ENCODE measurements at places on chromosomes 13 and 19. TPM values are rescaled to one million over a fixed set of nuclear protein-coding genes. Genes with fewer than 3 reads are reported as not detected.

The HSH2D gene
- not detected for total RNA-seq

The SIGLEC8 gene
- not detected for total RNA-seq

GRCh38 chr13:22289711-22290110, 618.8 kb downstream of the FGF9 start:
- H3K4me3 ChIP-seq, result no peak overlapping the region
- no peak overlapping the region for H3K27ac ChIP-seq
- H3K36me3 ChIP-seq, result no peaks in the 10 kb centered on the region
- H3K4me1 ChIP-seq, result no peaks in the 10 kb centered on the region

The ZNF878 gene
- total RNA-seq, result 0.38 TPM

GRCh38 chr13:23411220-23411619, 22.3 kb downstream of the SACS start:
- no peak overlapping the region for H3K27ac ChIP-seq
- H3K27me3 ChIP-seq, result no peaks in the 10 kb centered on the region
- peaks cover 11% of the 10 kb centered on the region for H3K36me3 ChIP-seq
- no peak overlapping the region for H3K4me3 ChIP-seq
- no peak for DNase-seq
- no peaks in the 10 kb centered on the region for H3K4me1 ChIP-seq

DNA sequence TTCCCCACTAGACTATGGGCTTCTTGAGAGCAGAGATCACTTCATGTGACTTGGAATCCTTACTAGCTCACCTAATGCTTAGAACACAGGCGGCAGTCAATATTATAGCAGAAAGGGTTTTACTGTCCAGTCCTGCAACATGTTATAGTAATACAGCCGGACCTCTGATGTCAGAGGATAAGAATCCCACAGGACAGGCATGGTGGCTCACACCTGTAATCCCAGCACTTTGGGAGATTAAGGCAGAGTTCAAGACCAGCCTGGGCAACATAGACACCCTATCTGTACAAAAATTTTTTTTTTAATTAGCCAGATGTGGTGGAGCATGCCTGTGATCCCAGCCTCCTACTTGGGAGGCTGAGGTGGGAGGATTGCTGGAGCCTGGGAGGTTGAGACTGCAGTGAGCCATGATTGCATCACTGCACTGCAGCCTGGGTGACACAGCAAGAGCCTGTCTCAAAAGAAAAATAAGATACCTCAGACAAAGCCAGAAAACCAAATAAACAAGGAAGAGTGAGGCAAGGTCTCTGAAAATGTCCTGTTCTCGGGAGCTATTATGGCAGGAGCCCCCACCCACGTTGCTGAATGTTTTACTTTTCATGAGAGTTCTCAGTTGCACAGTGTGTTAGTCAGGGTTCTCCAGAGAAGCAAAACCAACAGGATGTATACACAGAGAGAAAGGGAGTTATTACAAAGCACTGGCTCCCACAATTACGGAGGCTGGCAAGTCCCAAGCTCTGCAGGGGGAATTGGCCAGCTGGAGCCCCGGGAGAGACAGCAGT, 100.8 kb downstream of the UBL3 start:
- H3K27me3 ChIP-seq, result peaks cover 2% of the 10 kb centered on the region
- peaks cover 26% of the 10 kb centered on the region for H3K4me1 ChIP-seq
- no peaks in the 10 kb centered on the region for H3K36me3 ChIP-seq
- DNase-seq, result no peak

The PDX1 gene
- total RNA-seq, result not detected

The SPRED3 gene
- total RNA-seq, result 5.9 TPM

- no peak overlapping the region for H3K27ac ChIP-seq
- H3K4me3 ChIP-seq, result no peak overlapping the region
- no peaks in the 10 kb centered on the region for H3K4me1 ChIP-seq
- H3K36me3 ChIP-seq, result no peaks in the 10 kb centered on the region
Observed at GRCh38 chr19:20858861-20859260, 64.2 kb upstream of the ZNF85 start.

- H3K4me3 ChIP-seq, result peak overlapping the region; percentile 16
- H3K27ac ChIP-seq, result peak overlapping the region; percentile 100
- peaks cover 17% of the 10 kb centered on the region for H3K36me3 ChIP-seq
- no peak for DNase-seq
- no peaks in the 10 kb centered on the region for H3K27me3 ChIP-seq
Observed at GRCh38 chr19:47107953-47108746, 5.4 kb downstream of the ZC3H4 start.

DNA sequence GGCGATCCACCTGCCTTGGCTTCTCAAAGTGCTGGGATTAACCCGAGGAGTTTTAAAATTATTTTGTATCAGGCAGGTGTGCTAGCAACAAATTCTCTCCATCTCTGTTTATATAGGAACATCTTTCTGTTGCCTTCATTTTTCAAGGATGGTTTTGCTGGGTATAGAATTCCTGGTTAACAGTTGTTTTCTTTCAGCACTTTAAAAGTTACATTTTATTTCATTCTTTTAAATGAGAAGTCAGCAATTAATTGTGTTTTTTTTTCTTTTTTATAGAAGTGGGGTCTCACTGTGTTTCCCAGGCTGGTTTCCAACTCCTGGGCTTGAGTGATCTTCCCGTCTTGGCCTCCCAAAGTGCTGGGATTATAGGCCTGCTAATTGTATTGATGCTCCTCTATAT, 44.0 kb downstream of the DPF1 start:
- H3K4me1 ChIP-seq, result peaks cover 1% of the 10 kb centered on the region
- DNase-seq, result no peak
- H3K27me3 ChIP-seq, result no peaks in the 10 kb centered on the region
- H3K36me3 ChIP-seq, result peaks cover 16% of the 10 kb centered on the region

GRCh38 chr13:26465954-26466353, 91.5 kb upstream of the WASF3 start:
- H3K4me1 ChIP-seq, result no peaks in the 10 kb centered on the region
- DNase-seq, result peak; percentile 66
- no peaks in the 10 kb centered on the region for H3K36me3 ChIP-seq

GRCh38 chr13:112885782-112886268, 83.2 kb upstream of the MCF2L start:
- peaks cover 5% of the 10 kb centered on the region for H3K27me3 ChIP-seq
- DNase-seq, result peak; percentile 93
- peak overlapping the region; percentile 66 for H3K4me3 ChIP-seq
- H3K4me1 ChIP-seq, result peaks cover 9% of the 10 kb centered on the region

DNA sequence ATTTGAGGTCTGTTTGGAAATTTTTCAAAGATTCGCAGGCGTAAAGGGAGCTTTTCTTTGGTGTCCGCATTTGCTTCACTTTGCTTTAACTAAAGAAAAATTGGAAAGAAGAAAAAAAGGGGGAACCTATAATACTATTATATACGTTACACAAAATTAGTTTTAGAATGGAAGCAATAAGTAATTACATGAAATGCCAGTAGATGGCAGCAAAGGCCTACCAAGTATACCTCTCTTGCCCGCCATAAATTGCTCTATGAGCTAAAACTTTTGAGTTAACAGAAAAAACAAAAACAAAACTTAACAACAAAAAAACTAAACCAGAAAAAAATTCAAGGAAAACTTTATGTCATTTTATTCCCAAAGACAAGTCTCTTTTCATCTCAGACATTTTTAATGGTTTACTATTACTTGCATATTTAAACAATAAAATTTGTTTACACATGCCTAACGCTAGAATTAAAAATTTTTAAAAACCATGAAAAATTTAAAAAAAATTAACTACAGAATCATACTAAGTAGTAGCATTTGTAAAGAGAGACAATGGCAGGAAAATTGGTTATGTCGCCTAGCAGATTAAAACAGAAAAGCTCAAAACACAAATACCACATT, 271.4 kb downstream of the NALCN start:
- no peak for DNase-seq
- H3K36me3 ChIP-seq, result peaks cover 11% of the 10 kb centered on the region
- peaks cover 45% of the 10 kb centered on the region for H3K4me1 ChIP-seq
- H3K4me3 ChIP-seq, result no peak overlapping the region
- no peaks in the 10 kb centered on the region for H3K27me3 ChIP-seq

GRCh38 chr13:22162889-22163288, 492.0 kb downstream of the FGF9 start:
- H3K27me3 ChIP-seq, result no peaks in the 10 kb centered on the region
- no peak overlapping the region for H3K4me3 ChIP-seq
- no peak overlapping the region for H3K27ac ChIP-seq
- H3K4me1 ChIP-seq, result no peaks in the 10 kb centered on the region

DNA sequence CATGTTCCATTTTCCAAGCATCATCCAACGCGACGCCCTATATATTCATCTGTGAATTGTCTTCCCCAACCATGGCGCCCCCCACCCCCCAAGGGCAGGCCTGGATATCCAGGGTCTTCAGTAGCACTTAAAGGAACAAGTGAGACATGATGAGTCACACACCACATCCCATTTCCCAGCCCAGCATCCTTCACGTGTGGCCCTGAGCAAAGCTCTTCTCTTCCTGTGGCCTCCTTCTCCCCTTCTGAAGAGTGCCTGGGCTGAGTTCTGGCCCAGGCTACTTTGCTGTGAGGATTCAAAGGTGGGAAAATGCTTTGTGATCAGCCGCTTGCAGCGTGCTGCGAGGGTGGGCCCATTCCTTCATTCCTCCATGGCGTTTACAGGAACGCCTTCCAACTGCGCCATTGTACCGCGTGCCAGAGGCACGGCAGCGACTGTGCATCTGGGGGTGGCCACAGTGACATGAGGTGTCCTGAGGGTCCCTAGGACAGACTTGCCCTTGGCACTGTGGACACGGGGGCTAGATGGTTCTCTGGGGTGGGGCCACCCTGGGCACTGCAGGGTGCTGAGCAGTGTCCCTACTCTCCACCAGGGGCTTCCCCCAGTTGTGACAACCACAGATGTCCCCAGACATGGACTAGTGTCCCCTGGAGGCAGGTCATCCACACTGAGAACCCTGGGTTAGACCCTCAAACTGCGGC, 11.7 kb downstream of the PLIN4 start:
- peaks cover 4% of the 10 kb centered on the region for H3K4me1 ChIP-seq
- no peak overlapping the region for H3K4me3 ChIP-seq
- no peak for DNase-seq
- H3K27me3 ChIP-seq, result no peaks in the 10 kb centered on the region
- peaks cover 8% of the 10 kb centered on the region for H3K36me3 ChIP-seq

GRCh38 chr19:19758164-19758563, 25.3 kb upstream of the ZNF14 start:
- H3K4me3 ChIP-seq, result no peak overlapping the region
- H3K27ac ChIP-seq, result no peak overlapping the region
- no peaks in the 10 kb centered on the region for H3K27me3 ChIP-seq

Data from osteocyte (in vitro differentiated cells).